Mucosa of descending colon (tissue), 3 donors: ENCODE measurements at places on chromosomes 12 and 14. TPM values are rescaled to one million over a fixed set of nuclear protein-coding genes. Genes with fewer than 3 reads are reported as not detected.

The ASCL1 gene
- total RNA-seq: 0.16 TPM

DNA sequence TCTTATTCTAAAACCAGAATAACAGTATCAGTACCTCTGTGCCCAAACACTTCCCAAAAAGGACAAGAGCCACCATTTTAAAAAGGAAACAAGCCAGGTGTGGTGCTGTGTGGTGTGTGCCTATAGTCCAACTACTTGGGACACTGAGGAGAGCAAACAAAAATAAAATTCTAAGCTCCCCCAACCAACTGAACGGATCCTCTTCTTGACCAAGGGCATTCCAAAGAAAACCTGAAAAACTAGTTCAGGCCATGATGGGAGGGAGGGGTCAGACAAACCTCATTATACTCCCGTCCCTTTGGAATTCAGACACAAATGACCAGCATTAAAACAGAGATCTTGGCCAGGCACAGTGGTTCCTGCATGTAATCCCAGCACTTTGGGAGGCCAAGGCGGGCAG, 20.5 kb downstream of the SLC11A2 start:
- DNase-seq: no peak

The SLC25A47 gene
- total RNA-seq: not detected

GRCh38 chr14:67620217-67620785, 581 bp downstream of the ARG2 start:
- no peak for DNase-seq

The SYCP3 gene
- total RNA-seq: 0.28 TPM

GRCh38 chr14:105617201-105617777, 90.9 kb downstream of the TMEM121 start:
- DNase-seq: no peak

The ZFP36L1 gene
- 79.8 TPM for total RNA-seq
